Lung (tissue), 17 donors: ENCODE measurements at places on chromosomes 4 and X.

DNA sequence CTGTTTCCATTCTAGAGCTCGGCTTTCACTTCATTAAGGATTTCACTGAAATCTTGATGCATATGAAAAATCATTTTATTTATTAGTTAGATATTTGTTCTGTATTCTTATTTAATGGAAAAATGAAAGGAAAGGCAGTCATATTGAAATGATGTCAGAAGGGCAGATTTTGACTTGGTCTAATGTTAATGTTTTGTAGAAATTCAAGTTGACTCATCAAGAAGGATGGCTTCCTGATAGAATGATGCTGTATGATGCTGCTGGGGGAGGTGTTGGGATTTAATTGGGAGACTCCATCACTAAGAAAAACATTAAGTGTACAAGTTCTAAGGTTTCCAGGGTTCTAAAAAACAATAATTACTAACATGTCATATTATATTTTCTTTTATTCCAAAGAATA is 204.8 kb downstream of the PDGFC start:
- DNase-seq, result no peak

GRCh38 chr4:80153874-80154544 is 43.3 kb upstream of the PRDM8 start:
- DNase-seq, result no peak

DNA sequence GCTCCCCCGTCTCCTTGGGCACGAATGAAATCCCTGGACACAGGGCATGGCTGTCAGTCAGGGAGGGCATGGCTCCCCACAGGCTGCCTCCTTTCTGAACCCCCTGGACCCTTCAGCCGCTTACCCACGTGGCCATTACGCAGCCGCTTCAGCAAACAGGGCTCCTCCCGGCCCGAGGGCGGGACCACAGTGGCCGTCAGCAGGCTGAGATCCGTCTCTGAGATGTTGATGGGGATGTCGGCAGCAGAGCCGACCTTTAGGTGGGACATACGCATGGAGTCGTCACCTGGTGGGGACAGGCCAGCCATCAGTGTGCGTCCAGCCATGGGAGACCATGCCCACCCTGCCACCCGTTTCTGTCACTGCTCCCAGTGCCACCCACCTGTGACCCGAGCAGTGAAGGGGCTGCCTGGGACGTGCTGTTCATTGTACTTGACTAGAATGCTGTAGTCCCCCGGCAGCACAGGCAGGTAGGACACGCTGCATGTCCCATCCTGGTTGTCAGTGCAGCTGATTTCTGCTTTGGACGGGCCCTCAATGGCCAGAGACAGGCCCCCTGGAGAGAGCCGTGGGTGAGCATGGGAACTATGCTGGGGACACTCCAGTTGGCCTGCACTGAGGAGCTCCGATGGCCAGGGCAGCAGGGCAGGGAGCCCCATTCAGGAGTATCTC is 21.1 kb downstream of the FLNA start:
- DNase-seq, result no peak

DNA sequence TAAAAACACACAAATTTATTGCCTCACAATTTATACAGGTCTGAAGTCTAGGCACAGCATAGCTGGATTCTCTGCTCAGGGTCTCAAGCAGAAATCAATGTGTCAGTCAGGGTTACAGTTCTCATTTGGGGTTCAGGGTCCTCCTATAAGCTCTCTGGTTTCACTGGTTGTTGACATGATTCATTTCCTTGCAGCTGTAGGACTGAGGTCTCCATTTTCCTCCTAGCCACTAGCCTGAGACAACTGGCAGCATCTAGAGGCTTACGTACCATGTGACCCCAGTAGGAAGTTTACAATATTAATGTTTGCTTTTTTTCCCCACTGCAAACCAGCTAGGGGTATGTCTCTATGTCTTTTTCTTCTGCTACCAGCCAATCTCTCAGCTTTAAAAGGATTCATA is 102.5 kb downstream of the CPEB2 start:
- DNase-seq, result no peak

GRCh38 chrX:105210258-105210657 is 10.2 kb downstream of the TEX13A start:
- DNase-seq, result no peak

DNA sequence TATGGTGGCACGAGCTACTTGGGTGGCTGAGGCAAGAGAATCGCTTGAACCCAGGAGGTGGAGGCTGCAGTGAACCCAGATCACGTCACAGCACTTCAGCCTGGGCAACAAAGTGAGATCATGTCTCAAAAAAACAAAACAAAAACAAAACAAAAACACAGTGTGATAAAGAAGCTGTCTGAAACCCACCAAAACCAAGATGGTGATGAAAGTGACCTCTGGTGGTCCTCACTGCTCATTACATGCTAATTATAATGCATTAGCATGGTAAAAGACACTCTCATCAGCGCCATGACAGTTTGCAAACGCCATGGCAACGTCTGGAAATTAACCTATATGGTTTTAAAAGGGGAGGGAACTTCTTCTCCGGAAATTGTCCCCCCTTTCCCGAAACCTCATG is 29.4 kb upstream of the OPHN1 start:
- DNase-seq, result peak; percentile 47

- DNase-seq, result no peak
Measured at GRCh38 chr4:47713129-47713834, 124.6 kb downstream of the CORIN start.

- no peak for DNase-seq
Measured at GRCh38 chr4:73847526-73848182, 5.4 kb upstream of the PF4V1 start.

DNA sequence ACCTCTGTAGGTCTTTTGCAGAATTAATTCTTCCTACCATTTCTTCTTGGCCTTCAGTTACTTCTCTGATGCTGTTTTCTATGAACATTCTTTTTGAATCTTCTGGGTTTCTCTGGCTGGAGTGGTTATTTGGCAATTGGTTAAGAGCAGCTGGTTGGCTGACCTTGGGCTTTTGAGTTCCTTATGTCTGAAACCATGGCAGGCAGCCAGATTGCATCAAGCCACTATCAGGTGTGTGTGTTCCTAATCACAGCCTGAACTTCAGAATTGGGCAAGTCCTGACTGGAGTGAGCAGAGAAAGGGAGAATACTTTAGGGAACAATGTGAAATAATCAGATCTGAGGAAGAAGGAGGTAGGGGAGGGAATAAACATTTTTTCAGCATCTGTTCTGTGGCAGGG is 90.2 kb downstream of the ARHGAP10 start:
- peak; percentile 47 for DNase-seq

- DNase-seq, result no peak
Measured at GRCh38 chr4:78660559-78660958, 109.0 kb downstream of the ANXA3 start.

- no peak for DNase-seq
Measured at GRCh38 chrX:11210415-11210801, 82.8 kb upstream of the AMELX start.

DNA sequence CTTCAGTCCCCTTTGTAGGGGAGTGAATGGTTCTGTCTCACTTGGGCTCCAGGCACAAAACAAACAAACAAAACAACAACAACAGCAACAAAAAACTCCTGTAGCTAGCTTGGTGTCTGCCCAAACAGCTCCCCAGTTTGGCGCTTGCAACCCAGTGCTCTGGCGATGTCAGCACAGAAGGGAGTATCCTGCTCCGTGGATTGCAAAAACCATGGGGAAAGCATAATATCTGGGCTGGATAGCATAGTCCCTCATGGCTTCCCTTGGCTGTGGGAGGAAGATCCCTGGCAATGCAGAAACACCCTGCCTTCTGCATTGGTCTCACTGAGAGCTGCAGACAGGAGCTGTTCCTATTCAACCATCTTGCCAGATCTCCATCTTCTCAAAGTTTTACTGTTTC is 39.7 kb downstream of the UGT2B17 start:
- no peak for DNase-seq

DNA sequence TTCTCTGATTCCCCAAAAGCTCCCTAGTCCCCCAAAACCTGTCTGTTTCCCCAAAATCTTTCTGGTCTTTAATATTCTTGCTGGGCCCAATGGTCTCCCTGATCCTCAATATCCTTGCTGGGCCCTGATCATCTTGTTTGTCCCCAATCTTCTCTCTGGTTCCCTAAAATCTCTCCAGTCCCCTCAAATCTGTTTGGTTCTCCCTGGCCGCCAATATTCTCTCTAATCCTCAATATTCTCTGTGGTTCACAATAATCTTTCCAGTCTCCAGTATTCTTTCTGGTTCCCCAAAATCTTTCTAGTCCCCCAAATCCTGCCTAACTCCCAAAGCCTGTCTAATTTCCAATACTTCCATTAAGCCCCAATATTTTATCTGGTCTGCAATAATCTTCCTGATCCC is 18.5 kb downstream of the P2RY8 start:
- no peak for DNase-seq

GRCh38 chr4:184232202-184232601 is 14.5 kb upstream of the ENPP6 start:
- no peak for DNase-seq

GRCh38 chr4:6076391-6076790 is 58.2 kb upstream of the C4orf50 start:
- no peak for DNase-seq

- DNase-seq, result peak; percentile 6
Measured at GRCh38 chr4:169440446-169440845, 169.7 kb upstream of the SH3RF1 start.

- DNase-seq, result peak; percentile 49
Measured at GRCh38 chr4:117400039-117400835, 314.9 kb upstream of the TRAM1L1 start.

DNA sequence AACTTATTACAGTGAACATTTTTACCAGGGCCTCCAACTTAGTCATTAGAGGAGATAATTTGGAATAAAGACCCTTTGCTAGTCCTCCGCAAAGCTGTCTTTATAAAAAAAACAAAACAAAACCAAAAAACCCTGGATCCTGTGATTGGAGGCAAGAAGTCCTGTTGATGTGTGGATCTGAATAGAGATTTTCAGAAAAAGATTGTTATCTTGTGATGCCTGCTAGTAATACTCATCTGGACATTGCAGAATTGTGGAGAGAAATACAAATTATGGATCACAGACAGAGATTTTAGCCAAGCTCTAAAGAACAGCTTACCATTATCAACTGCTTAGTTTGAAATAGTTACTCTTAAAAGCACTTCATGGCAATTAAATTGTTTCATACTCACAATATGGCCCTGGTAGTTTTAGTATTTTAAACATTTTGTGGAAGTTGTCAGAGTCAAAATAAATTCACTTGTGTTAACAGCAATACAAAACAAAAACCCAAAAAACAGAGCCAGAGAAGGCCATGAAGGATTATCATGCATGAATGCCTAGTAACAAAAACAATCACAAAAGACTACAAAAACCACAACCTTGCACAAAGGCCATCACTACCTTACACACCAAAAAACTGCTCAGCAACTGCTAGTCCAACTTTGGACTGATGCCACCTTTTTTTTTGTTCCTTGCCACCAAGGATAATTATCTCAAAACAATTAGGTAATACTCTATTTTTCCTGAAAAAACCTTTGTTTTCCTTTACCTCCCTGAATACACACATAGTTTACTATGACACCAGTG is 514.5 kb upstream of the SLIT2 start:
- no peak for DNase-seq

DNA sequence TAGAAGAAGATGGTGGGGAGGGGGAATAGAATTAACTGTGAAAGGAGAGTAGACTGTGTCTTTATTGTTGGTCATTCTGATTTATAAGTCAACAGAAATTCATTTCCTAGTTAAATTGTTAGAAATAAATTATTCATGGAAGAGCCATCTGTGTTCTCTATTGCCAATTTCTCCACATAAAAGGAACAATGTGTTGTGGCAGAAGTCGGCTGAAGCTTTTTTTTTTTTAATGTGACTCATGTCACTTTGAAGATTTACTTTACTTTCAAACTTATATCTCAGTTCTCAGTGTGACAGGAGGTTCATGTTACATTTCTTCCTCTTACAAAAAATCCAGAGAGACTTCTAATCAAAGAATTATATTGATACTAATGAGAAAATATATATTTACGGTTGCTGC is 60.5 kb downstream of the CPE start:
- no peak for DNase-seq

- no peak for DNase-seq
Measured at GRCh38 chr4:82711158-82711785, 87.3 kb downstream of the SCD5 start.

DNA sequence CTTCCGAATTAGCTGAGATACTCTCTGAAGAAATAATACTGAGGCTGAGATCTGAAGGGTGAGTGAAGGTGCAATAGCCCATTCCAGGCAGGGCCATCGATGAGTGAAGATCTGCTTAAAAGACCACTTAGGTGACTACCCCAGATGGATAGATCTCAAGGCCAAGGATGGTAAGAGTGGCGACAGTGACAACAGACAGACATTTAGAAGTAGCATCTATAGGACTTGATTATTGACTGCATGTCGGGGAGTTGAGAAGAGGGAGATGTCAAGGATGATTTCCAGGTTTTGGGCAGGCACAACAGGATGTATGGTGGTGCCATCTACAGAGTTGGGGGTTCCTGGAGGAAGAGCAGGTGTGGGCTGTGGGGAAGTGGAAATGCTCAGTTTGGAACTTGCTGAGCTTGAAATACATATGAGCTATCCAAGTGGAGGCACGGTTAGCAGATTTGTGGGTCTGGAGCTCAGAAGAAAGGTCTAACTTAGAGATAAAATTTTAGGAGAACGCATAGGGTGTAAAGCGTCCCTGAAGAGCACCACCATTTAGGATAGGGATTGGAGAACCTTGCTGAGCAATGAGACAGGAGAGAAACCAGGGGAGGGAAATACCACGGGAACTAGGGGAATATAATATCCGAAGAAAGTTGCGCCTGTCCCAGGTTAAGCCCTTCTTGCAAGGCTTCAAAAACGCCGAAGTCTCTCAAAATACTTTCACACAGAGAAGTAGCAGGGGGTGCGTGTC is 688 bp downstream of the UFSP2 start:
- DNase-seq, result no peak

- no peak for DNase-seq
Measured at GRCh38 chrX:13690836-13691235, 1.9 kb downstream of the RAB9A start.

DNA sequence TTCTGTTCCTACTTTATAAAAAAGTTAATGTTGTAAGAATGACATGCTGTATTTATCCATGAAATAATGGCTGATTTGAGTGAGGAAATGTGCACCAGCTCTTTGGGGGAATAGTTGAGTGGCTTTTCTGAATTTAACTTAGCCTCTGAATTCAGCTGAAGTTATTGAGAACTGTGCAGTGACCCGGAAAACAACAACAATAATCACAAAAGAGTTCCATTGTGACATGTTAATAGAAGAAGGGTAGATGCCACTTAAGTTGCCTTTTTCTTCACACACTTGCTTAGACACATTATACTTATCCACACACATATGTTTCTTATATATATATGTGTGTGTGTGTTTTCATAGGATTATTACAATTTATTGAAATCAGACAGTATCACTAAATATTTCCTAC is 301.2 kb downstream of the BMPR1B start:
- no peak for DNase-seq
